ENCODE measurements at places on chromosomes 5 and 9. TPM values are rescaled to one million over a fixed set of nuclear protein-coding genes. Genes with fewer than 3 reads are reported as not detected.

INSL6 gene
- total RNA-seq, result not detected

GOLPH3 gene
- 74.6 TPM for total RNA-seq

HIGD2A gene
- 29.9 TPM for total RNA-seq

KIF4B gene
- 0.09 TPM for total RNA-seq

LURAP1L gene
- total RNA-seq, result 62.1 TPM

CCDC152 gene
- 0.09 TPM for total RNA-seq

PLCXD3 gene
- under 0.01 TPM for total RNA-seq

TMOD1 gene
- 0.16 TPM for total RNA-seq

HAVCR2 gene
- 3.3 TPM for total RNA-seq
